ENCODE measurements at places on chromosomes 2 and 18.

DNA sequence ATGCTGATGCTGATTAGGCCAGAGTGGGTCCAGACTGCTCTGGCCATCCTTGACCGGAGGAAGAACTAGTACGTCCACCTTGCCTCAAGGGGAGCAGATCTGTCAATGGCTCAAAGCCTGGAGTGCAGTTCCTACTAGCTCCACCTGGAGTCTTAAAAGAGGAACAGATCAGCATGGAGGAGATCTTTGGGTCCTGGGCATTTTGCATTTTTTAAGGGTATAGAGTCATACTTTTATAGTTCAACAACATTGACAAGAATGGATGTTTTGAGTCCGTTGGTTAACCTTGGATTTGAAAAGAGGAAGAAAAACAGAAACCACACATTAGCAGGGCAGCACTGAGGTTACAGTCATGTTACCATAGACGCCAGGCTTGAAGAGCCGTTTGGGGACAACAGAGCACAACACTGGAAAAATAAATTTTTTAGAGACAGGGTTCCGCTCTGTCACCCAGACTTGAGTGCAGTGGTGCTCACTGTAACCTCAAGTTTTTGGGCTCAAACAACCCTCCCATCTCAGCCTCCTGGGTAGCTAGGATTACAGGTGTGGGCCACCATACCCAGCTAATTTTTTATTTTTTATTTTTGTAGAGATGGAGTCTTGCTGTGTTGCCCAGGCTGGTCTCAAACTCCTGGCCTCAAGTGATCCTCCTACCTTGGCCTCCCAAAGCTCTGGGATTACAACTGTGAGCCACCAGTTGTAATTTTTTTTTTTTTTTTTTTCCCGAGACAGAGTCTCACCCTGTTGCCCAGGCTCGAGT, 78.5 kb downstream of the PRKCE start:
- no peak for DNase-seq

- DNase-seq, result no peak
These were observed 107.3 kb upstream of the HS6ST1 start for GRCh38 chr2:128425731-128426620.

DNA sequence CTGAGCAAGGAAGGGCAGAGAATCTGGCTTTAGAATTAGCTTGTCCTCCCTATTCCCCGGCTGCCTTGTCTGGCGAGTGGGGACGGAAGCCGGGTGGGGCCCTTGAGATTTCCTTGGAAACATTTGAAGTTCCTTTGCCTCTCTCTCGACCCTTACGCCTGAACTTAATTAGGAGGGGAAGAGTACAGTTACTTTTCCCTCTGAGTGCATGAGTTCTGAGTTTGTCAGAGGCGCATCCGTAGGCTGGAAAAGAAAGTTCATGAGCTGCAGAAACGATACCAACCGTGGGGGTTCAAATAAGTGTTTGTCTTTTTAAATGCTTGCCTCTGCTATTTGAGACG, 468 bp downstream of the PIKFYVE start:
- DNase-seq, result peak; percentile 65

- DNase-seq, result no peak
These were observed 13.8 kb upstream of the RAPH1 start for GRCh38 chr2:203548887-203549286.

- no peak for DNase-seq
These were observed 114.2 kb upstream of the ID2 start for GRCh38 chr2:8567469-8568260.
